ENCODE measurements at places on chromosomes 4 and X. TPM values are rescaled to one million over a fixed set of nuclear protein-coding genes. Genes with fewer than 3 reads are reported as not detected.
A peak's percentile ranks its signal among the peaks of the same experiment; 100 is the strongest.

- no peak for ATAC-seq
Measured at GRCh38 chr4:7947927-7948326, 8.3 kb upstream of the AFAP1 start.

- no peak for ATAC-seq
Measured at GRCh38 chr4:159432436-159432835, 329.6 kb downstream of the RAPGEF2 start.

DNA sequence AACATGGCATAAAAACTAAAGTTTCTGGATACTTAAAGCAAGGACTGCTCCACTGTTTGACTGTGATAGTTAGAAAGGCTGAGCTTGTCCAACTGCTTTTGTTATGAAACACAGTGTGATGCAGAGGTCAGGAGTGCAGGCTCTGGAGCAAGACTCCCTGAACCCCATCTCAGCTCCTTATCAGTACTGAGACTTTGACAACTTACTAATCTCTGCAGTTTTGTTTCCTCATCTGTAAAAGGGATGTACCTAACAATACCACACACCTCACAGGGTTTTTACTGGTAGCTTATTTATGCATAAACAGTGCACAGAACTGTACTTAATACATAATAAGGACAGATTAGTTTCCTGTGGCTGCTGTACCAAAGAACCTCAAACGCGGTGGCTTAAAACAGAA lies 804.3 kb downstream of the FSTL5 start:
- ATAC-seq = no peak

DNA sequence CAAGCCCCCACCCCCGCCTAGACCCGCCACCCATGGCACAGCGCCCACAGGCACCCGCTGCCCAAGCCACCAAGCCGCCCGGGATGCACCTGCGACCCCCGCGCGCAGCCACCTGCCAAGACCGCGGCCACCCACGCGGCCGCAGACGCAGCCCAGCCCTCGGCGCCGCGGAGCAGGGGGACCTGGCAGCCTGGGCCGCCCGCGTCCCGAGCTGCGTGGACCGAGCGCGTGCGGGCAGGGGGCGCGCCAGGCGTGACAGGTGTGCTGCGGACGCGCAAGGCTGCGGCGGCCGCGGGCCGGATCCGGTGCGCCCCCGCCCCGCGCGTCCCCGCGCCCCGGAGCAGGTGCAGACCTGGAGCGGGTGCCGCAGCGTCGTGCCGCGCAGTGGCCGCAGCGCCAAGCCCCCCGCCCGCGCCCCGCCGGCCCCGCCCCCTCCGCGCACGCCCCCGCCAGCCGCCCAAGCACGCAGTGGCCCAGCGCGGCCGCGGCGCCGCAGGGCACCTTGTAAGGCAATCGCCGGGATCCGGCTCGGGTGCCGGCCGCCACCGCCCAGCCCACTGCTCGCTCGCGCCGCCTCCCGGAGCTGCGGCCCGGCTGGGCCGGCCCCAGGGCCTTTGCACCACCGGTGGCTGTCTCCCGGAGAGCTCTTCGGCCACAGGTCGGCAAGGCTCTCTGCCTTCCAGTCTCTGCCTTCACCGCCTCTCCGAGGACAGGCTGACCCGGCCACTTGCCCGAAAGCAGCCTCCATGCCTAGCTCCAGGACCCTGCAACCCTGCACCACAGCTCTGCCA lies at the start of gene PNCK:
PNCK (minus strand) TSS at position 386 of the 791 bp plus-strand sequence. CDS start 737 bp downstream, outside the sequence.
- peak; percentile 66 for ATAC-seq

GRCh38 chrX:150693725-150694574 lies 754 bp downstream of the MTMR1 start:
- ATAC-seq = peak; percentile 73

DNA sequence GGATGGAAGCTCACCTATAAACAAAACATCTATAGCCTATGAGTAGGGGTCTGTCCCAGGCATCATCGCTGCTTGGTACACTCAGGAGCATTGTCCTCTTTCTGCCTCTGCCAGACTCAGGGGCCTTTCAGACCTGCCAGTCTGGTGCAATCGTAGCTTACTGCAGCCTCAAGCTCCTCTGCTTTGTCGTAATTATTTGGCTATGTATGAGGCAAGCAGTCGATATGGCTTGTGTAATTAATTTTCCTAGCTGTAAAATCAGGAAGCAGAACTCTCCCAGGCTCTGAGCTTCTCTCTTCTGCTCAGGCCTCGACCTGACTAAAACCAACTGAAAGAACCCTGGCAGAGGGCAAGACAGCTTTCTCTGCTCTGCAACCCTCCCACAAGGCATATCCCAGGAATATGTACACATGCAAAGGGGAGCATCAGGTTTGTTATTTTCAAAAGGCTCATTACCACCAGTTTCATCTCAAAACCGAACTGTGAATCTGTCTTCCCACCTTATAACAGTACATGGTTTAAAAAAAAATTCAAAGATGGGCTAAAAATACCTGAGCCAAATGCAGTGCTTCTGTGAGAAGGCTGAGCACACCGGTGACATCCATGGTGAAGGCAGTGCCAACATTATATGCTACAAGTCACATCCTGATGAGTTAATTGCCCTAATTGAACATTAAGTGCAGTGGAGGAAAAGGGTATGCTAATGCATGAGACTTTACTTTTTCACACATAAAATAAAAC lies 309.2 kb upstream of the EMCN start:
- ATAC-seq = no peak

GRCh38 chr4:88609387-88609786 lies 17.1 kb downstream of the HERC3 start:
- no peak for ATAC-seq

DNA sequence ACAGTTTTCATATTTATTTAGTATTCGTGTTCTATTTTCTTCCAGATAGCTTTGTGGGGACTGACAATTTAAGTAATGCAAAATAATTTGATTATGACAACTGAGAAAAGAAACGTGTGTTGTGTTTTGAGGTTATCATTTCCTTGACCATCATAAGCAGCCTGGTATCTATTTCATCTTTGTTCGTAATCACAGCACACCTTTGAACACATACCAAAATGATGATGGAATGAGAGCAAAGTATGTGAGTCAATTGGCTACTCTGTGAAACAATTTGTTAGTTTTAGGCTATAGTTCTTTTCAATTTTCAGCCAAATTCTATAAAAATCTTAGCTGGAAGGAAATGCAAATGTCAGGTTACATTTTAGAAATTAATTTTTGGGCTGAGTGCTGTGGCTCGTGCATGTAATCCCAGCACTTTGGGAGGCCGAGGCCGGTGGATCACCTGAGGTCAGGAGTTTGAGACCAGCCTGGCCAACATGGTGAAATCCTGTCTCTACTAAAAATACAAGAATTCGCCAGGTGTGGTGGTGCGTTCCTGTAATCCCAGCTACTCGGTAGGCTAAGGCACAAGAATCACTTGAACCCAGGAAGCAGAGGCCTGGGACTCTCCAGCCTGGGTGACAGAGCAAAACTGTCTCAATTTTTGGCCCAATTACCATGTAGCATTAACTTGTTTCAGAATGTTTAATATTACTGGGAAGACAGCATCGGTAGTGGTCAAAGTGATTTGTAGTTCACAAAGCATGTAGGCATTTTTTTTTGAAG lies 1.1 kb upstream of the DUSP21 start:
- no peak for ATAC-seq

DNA sequence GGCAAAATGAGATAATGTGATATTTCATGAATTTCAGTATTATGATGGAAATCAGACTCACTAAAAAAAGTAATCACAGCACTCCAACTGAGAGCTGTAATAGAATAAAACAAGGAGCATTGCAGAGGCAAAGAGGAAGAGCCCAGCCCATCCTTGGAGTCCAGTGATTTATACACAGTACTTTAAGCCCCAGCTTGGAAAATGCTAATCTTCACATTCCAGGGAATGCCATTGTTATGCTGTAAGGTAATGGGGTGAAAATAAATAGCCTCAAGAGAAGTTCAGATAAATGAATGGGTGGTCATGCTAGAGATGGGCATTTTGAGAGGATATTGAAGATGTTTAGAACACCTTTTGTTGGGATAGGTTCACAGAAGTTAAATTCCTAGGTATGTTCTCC lies 190.3 kb upstream of the TAPT1 start:
- ATAC-seq = peak; percentile 57

GRCh38 chr4:104424475-104424941 lies 70.2 kb downstream of the CXXC4 start:
- no peak for ATAC-seq

DNA sequence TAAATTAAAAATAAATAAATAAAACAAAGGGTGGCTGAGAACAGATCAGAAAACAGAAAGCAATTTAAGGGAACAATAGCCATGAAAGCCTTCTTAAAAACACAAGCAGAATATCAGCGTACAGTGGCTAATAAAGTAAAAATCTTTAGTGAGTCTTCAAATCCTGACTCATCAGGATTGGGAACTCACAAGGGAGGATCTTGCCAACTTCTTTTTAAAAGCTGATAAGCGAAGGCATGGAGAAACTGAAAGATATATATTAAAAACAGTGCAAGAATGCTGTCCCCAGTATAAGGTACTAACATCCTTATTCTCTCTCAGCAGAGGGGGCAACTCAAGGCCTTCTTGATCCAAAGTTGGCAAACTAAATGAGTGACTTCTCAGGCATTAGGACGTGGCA lies 180.1 kb downstream of the DHX15 start:
- no peak for ATAC-seq

DNA sequence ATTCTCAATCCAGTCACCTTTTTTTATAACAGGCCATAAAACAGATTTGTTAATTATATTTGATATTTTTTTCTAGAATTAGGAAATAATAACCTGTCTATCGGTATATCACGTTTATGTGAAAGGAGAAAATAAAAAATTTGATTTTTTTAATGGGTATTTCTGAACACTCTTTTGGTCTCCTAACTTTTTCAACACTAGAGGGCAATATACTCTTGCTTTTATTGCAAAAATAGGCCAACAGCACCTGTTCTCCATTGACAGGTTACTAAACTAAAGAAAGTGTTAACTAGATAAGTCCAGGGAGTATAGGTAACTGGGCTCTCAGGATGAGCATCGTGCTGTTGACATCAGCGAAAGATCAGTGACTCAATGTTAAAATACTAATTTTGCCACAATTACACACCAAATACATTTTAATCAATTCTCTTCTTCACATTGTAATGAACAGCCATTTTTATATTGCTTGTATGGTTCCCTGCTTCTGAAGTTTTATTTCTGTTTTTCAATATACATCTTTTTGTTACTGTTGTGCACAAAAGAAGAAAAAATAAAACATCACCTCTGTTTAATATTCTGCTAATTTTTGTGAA lies 22.8 kb downstream of the NDST4 start:
- ATAC-seq = no peak

DNA sequence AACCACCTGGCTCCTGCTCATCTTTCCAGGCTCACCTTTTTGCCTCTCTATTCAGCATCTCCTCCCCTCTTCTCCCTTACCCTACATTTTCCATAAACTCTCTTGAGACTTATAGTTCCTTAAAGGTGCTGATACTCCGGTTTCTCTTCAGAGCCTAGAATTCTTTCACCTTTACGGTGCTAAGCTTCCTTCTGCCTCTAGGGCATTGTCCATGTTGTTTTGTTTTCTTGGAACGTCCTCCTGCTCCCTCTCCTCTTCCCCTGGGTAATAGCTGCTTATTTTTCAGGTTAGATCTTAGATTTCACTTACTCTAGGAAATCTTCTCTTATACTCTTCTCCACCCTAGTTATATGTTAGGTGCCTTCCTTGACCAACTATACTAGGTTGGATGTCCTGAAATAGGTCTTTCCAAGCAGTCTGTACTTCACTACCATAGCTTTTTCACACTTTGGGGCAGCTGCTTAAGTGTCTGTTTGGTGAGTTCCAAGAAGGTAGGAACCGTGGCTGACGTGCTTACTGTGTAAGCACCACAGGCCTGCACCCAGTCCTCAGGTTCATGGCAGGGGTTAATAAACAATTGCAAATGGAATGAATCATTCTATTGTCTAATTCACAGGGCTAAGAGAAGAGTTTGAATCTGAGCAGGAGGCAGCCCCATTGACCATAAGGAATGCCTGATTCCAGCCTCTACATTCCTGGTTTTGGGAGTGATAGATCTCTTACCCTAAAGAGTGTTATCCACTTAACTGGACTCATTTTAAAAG lies 227.5 kb downstream of the MGST2 start:
- no peak for ATAC-seq

GRCh38 chrX:139172731-139173130 lies 357.8 kb upstream of the F9 start:
- no peak for ATAC-seq

DNA sequence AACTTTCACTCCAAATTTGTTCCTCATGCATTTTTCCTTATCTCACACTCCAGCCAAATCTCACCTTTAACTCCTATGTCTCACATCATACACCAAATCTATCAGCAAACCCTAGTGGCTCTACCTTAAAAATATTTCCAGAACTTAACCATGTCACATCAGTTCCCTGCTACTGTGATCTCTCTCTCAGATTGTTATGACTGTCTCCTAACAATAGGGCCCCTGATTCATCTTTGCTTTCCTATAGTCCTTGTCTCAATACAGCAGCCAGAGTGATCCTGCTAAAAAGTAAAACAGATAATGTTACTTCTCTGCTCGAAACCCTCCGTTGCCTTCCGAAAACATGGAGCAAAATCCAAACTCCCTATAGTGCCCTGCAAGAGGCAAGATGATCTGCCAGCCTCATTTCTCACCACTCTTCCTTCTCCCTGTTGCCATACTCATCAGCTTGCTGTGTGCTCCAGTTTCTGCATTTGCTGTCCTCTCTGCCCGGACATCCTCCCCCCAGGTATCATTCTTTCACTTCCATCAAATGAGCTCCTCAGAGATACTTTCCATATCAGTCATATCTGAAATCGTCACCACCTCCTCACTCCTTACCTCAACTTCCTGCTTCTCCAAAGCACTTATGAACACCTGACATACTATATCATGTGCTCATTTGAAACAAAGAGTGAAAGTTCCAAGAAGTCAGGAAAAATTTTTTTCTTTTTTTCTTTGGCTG lies 293.4 kb upstream of the NR3C2 start:
- no peak for ATAC-seq

Gene CLIC2
- total RNA-seq = 0.31 TPM

Gene TTC29
- 0.36 TPM for total RNA-seq

Gene TLR6
- total RNA-seq = 0.42 TPM

Gene OTUD5
- 45.9 TPM for total RNA-seq

Gene RAB40AL
- 0.21 TPM for total RNA-seq

Gene FAM236C
- not detected for total RNA-seq

Gene SCML1
- total RNA-seq = 22.5 TPM
